ENCODE measurements at places on chromosomes 6 and 20. TPM values are rescaled to one million over a fixed set of nuclear protein-coding genes. Genes with fewer than 3 reads are reported as not detected.

The ASCC3 gene
- 37.2 TPM for total RNA-seq

The SYCP2 gene
- total RNA-seq = 0.84 TPM

The C2 gene
- 18.2 TPM for total RNA-seq

The TCP1 gene
- total RNA-seq = 165 TPM

The SLC35F1 gene
- total RNA-seq = 0.84 TPM
